ENCODE measurements at places on chromosomes 3 and 15. TPM values are rescaled to one million over a fixed set of nuclear protein-coding genes. Genes with fewer than 3 reads are reported as not detected.

Gene VPS13C
- 36.1 TPM for polyA plus RNA-seq

Gene PARP14
- 26.8 TPM for polyA plus RNA-seq

Gene ZNF774
- 3.2 TPM for polyA plus RNA-seq

Gene ARNT2
- polyA plus RNA-seq, result 67.9 TPM

Gene ITGA11
- polyA plus RNA-seq, result 3.9 TPM

Gene P2RY1
- 3.6 TPM for polyA plus RNA-seq

- DNase-seq, result no peak
Measured at GRCh38 chr3:179898024-179898423, 138.7 kb downstream of the PEX5L start.

DNA sequence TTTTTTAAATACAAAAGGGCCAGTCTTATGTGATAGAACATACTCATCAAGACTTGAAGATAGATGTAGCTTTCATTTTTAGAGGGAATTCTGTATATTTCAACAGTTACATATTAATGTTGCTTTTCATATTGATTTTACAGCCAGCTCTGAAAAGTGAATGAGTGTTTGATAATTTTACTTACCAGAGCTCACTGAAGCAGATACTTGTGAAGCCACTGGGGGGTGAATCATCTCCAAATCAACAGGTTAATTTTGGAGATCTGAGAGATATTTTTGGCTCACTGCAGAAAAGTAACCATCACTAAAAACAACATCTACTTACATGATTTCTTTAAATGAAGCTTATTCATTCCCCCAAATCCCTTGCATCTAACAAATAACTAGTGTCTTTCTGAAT, 24.7 kb downstream of the TNFAIP8L3 start:
- DNase-seq, result no peak

DNA sequence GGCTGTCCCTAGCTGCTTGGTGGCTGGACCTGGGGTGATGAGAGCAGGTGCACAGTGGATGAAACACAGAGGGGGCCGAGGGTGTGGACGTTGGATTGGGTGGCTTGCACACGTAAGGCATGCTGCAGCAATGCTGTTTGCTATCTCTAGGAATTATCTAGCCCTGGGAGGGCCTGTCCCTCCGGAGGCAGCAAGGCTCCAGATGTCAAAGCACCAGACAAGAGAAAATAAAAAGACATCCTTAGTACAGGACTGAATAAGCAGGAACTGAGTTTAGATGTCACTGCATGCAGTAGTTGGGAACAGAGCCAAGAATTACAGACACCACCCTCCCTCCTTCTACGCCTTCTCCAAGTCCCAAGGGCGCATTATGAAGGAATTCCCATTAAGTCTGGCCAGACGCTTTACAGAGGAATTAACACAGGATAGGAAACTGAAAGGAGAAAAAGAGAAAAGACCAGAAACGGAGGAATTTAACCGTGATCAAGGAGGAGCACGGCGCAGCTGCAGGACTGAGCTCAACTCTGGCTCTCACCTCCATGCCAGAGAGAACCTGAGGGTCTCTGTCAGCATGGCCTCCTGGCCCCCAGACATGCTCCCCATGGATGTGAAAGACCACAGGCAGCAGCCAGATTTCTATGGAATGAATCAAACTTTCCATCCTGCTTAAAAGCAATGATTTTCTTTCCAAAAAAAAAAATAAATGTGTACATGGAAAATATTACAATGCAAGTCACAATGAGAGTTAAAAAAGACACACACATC, 13.8 kb downstream of the ATP10A start:
- no peak for DNase-seq

DNA sequence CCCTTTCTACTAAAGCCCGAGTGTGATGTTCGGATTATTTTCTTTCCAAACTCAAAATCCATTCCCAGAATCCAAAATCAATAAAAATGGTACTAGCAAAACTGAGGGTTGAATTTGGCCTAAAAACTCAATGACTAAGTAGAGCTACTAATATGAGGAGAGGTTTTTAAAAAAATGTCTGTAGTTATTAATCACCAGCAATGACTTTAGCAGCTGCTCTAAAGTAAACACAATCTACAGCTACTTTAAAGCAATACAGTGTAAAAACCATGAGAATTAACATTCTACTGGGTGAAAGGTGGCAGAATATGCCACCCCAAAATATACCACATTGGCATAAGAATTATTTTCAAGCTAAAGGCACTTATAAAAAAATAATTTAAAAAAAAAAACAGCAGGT, 23.5 kb downstream of the FHIT start:
- no peak for DNase-seq

GRCh38 chr15:90620379-90621067, 90.8 kb downstream of the CRTC3 start:
- DNase-seq, result no peak

DNA sequence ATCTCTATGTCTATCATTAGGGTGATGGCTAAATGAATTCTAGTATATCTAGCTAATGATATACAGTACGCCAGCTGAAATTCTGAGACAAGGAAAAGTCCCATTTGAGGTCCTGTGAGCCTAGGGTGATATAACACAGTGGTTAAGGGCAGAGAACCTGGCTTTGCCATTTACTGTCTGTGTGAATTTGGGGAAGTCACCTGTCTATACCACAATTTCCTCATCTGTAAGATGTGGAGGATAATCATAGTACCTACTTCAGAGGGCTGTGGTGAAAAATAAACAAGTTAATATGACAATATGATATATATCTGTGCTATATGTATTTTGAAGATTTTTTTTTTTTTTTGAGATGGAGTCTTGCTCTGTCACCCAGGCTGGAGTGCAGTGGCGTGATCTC, 9.8 kb upstream of the ANKDD1A start:
- DNase-seq, result no peak

GRCh38 chr15:67186226-67186649, 68.2 kb downstream of the AAGAB start:
- DNase-seq, result no peak

GRCh38 chr15:73996939-73997338, 2.4 kb downstream of the PML start:
- no peak for DNase-seq

GRCh38 chr3:195260280-195260905, 10.6 kb downstream of the XXYLT1 start:
- no peak for DNase-seq

DNA sequence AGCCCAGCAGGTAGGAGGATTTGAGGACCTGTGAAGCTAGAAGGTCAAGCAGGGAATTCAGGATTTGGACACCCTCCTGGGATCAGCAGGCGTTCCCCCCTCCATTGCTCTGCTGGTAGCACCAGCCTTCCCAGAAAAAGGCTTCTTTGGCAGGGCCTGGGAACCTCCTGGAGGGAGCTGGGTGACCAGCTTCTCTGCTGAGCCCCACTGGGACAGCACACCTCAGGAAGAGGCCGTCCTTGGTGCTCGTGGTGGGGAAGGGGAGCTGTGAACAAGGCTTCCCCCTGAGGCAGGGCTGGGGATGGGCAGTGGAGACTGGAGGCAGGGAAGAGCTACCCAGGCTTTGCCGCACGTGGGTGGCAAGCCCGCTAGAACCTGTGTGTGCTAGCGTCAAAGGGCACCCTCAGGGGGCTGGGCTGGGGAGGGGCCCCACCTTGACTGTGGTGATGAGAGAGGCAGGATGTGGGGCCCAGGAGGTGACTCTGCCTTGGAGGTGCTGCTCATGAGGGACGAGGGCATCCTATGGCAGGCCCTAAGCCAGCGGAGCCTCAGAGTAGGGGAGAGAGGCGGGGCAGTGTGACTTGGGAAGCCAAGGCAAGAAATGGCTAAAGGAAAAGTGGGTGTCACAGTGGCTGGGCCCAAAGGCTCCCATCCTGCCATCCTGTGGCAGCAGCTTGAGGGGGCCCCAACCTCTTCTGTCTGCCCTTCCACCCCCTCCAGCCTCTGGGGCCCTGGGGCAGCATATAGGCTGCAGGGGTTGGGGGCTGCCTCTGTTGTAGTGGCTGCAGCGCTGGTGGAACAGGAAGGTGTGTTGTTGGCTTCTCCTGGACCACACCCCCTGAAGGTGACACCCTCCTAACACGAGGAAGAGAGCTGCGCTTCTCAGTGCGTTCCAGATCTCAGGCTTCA, 20.7 kb downstream of the KLF13 start:
- no peak for DNase-seq

DNA sequence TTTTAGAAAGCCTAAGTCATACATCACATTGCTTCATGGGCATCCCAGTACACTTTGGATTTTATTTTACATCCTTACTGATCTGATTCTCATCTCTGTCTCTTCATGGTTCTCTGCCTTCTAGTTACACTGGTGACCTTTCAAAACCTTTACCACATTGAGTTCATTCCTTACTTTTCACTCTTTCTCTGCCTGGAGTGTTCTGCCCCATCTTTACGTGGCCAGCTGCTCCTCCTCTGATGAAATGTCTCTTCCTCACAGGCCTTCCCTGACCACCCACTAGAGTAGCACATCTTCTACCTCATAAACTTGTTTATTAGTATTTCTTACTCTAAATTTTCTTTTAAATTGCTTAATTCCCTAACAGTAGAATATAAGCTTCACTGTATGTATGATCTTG, 17.7 kb downstream of the CTNNB1 start:
- DNase-seq, result no peak

- no peak for DNase-seq
Measured at GRCh38 chr15:74179983-74180880, 6.7 kb downstream of the ISLR start.

- DNase-seq, result no peak
Measured at GRCh38 chr3:78275420-78275852, 1235.5 kb downstream of the ROBO2 start.

DNA sequence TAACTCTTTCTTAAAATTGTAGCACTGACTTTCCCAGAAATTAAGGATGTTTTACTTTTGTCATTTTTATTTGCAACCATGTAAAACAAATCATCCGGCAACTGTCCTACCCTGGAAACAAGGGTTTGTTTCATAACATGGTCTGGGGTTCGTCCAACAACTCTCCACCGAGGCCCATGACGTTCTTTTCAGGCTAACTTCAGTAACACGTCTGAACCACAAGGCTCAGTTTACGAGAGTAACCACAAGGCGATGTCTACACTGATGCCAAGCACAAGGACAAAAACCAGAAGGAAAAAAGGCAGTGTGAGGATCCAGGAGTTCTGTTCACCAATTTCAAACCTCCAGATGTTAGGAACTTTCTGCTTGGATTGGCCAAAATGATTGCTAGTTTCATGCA, 546.1 kb downstream of the NTRK3 start:
- no peak for DNase-seq

GRCh38 chr3:169348276-169348675, 315.2 kb downstream of the MECOM start:
- no peak for DNase-seq

- DNase-seq, result no peak
Measured at GRCh38 chr3:28224430-28224829, 17.0 kb upstream of the CMC1 start.

- no peak for DNase-seq
Measured at GRCh38 chr3:197006446-197006845, 23.2 kb downstream of the MELTF start.

DNA sequence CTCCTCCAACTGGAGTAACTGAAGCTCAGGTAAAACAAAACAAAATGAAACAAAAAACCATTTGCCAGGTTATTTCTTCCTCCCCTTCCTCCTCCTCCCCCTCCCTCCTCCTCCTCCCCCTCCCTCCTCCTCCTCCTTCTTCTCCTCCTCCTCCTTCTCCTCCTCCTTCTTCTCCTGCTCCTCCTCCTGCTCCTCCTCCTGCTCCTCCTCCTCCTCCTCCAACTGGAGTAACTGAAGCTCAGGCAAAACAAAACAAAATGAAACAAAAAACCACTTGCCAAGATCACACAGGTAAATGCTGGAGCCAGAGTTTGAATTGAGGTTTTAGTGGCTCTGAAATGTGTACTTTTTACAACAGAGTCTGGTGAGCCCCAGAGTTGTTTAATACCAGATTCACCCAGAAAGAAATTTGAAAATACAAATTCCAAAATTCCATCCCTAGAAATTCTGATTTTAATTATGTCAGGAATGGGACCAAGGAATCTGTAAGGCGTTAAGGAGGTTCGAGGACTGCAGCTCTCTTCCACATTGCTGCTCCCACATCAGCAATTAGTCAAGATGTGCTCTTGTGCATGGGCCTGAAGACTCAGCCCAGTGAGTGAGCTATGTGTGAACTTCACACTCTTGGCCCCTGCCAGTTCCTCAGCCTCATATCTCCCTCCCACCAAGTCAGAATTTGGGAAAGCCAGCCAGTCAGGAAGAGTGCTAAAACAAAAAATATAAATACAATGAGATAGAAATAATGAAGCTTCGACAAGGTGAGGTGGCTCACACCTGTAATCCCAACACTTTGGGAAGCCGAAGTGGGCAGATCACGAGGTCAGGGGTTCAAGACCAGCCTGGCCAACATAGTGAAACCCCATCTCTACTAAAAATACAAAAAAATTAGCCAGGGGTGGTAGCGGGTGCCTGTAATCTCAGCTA, 31.6 kb upstream of the ZNF770 start:
- DNase-seq, result no peak

DNA sequence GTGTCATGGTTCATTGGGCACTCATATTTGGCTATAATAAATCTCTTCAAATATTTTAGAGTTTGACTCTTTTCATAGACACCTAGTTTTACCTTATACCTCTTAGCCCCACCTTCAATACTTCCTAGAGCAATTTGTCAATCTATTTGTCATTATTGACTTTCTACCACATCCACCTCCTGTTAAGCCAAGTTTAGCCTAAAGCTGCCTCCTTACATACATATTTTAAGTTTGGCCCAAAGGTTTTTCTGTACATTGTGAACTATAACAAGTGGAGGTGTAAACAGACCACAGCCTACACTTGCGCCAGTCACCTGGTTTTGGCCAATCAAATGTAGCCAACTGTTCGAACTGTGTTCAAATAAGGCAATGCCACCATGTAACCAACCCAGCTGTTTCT, 18.1 kb upstream of the ABHD17C start:
- DNase-seq, result no peak

- DNase-seq, result no peak
Measured at GRCh38 chr3:69699183-69699582, 40.1 kb upstream of the MITF start.

- DNase-seq, result no peak
Measured at GRCh38 chr15:84616235-84616634, 15.4 kb downstream of the ZSCAN2 start.

DNA sequence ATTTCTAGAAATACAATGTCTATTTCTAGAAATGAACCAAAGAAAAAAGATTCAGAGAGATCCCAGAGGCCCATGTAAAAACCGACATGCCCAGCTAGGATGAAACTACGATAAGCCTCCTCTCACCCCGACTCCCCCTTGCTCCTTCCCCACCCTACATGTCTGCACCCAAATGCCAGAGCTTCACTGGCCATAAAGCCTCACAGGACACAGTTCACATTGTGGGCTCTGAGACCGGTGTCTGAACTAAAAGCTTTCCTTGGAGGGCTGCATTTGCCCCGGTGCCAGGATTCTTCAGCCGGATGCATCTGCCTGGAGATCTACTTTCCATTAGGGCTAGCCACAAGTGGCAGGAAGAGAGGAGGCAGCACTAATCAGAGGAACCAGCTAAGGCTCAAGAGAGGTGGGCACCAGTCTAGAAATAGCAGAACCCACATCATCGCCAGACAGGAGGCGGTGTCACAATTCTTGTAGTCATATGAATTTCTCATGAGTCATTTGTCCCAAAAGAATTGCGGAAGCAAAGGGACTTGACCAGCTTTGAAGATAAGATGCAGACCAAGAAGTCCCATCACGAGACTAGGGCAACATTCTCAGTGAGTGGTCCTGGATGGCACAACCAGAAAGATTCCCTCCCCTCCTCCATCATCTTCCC, 353.6 kb downstream of the NTRK3 start:
- no peak for DNase-seq

All from right renal cortex interstitium (tissue), 3 donors.